NCI-H2029 treated with DMSO at 0.1 percent for 48 hours (cell line): ENCODE measurements at places on chromosomes 13 and 19.

DNA sequence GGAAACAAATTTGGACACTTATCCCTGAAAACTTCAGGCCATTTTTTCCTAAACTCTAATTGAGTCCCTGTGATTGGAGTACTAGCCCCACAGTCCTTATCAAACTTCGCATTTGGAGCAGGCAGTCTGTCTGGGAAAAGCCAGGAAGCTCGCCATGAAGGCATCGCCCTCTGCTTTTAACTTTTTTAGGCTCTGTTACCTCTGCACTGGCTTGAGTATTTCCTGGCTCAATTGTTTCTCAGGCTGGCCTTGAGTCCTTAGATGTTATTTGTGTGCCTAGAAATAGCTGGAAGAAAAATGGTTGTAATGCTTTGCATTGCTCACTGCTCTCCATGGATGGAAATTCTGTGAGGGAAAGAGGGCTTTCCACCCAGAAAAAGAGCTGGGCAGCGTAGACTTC lies 24.2 kb downstream of the ACTN4 start:
- no peak for DNase-seq

GRCh38 chr13:49635599-49636433 lies 7.5 kb downstream of the ARL11 start:
- no peak for DNase-seq

GRCh38 chr19:47266401-47266941 lies 8.2 kb upstream of the INAFM1 start:
- no peak for DNase-seq

GRCh38 chr13:96684469-96684868 lies 309.8 kb downstream of the OXGR1 start:
- no peak for DNase-seq

GRCh38 chr13:114088863-114089262 lies 43.6 kb downstream of the RASA3 start:
- no peak for DNase-seq

- no peak for DNase-seq
These were observed 4.7 kb upstream of the FLT1 start for GRCh38 chr13:28499609-28500008.

DNA sequence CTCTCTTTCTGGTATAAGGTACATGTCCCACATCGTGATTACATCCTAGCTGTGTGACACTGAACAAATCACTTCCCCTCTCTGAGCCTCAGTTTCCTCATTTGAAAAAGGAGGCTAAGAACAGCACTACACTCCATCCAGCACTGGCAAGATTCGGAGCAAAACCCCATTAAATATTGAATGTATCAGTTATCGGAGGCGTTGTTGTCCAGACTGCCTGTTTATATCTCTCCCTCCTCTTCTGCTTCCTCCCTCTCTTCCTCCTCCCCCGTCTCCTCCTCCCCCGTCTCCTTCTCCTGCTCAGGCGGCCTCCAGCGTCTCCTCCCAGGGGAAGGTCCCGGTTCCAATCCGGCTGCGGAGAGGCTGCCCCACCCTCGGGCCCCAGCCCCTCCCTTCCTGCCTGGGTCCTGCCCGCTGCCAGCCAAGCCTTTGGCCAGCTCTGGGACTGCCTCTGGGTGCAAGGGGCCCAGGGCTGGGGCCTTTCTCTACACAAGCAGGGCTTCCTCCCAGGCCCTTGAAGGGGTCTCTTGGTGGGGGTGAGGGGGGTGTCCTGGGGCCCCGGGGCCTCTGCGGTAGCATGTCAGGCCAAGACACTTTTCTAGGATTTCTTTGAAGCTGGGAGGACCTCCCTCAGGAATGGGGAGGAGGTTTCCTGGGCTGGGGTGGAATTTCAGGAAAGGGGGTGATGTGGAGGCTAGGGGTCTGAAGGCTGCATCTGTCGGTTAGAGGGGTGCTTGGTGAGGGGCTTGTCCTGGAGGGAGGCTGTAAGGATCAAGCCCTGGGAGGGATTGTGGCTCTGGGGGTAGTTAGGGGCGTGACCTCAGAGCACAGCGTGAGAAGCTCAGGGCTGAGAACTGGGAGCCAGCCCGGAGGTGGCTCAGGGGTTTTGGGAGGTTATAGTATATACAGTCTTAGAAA lies 1.9 kb downstream of the RRAS start:
- DNase-seq = no peak

DNA sequence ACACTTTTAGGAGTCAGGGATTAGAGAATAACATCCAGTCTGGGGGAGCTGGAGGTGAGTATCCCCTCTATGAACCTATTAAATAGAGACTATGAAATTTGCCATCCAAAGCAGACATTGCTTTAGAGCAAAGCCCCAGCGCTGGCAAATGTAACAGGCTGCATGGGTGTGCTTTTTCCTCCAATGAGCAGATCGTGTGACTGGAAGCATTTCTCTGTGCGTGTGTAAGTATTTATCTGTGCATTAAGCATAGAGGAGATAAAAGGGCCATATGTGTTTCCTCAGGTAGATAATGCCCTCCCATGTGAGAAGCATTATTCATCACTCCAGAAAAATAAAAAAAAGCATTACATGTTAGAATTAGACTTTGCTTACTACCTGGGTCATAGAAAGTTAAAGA lies 924 bp downstream of the TNFSF13B start:
- no peak for DNase-seq

- DNase-seq = no peak
These were observed 12.7 kb upstream of the FREM2 start for GRCh38 chr13:38674208-38674607.

- DNase-seq = no peak
These were observed 16.4 kb downstream of the FREM2 start for GRCh38 chr13:38703255-38703654.

DNA sequence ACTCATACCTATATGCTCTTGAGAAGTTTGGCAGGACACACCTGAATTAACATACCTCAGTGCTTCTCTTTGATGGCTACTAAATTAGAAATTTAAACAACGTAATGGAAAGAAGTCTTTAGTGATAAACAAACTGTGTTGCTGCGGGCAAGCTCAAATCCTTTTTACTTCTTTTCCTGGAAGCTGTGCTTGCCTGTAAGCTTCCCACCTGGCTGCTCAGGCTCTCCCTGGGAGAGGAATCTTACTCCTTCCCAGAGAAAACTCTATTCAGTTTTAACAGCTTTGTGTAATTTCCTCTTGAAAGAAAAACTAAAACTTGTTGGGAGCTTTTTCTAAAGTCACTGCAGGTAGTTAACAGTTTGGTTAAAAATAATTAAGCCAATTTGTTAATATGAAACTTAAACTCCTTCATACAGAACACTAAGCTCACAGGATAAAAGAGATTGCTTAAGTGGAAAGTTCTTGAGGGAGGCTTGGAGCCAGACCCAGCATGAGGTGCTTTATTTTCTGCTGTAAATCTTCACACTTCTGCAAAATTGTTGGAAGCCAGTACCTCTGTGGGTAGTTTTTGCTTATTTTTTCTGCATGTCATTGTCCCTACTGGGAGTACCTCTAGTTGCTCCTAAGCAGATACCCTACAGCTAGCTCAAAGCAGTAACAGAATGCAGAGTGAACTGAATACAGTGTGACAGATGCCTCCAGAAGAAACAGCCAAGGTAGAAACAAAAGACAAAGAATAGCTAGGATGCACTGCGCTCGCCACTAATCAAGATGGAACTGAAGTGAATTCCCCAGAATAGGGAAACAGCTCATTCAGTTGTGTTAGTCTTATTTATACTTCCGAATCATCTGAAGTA lies 1253.0 kb downstream of the PCDH17 start:
- no peak for DNase-seq

DNA sequence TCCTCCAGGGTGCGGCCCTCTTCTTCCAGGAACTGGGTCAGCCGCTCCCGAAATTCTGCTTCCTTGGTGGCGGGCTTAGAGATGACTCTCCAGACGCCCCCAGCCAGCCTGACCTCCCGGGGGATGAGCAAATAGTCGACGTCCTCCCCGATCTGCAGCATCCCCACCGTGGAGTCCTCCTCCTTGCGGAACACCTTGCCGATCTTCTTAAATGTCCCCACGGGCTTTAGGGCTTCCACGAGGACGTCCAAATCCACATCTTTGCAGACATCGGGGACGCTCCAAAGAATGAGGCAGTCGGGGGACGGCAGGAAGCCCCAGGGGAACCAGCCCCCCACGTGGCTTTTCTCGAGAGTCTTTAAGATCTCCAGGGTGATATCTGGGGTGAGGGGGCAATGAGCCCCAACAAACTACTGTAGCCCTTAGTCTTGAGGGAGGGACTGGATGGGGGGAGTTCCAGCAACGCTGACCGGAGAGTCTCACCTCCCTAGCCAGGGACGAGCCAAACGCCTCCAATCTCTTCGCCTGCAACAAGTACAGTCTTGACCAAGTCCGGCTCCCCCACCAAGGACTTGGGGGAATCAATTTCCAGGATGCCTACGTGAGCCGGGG lies 608 bp downstream of the CCDC8 start:
- no peak for DNase-seq

GRCh38 chr13:30175166-30175565 lies 132.2 kb downstream of the KATNAL1 start:
- no peak for DNase-seq

DNA sequence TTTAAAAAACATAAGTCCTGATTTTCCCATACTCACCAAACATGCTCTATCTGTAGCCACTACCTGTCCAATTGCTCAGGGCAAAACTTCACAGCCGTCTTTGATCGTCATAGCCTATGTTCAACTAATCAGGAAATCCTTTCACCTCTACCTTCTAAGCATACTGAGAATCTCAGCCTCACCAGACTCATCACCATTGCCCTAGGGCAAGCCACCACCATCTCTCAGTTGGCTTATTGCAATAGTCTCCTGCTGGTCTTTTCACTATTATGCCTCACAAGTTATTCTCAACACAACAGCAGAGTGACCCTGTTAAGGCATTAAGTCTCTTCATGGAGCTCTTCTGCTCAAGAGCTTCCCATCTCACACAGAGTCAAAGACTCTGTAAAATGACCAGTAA lies 260.4 kb upstream of the MAB21L1 start:
- no peak for DNase-seq

GRCh38 chr13:106063591-106064313 lies 471.7 kb downstream of the EFNB2 start:
- no peak for DNase-seq

DNA sequence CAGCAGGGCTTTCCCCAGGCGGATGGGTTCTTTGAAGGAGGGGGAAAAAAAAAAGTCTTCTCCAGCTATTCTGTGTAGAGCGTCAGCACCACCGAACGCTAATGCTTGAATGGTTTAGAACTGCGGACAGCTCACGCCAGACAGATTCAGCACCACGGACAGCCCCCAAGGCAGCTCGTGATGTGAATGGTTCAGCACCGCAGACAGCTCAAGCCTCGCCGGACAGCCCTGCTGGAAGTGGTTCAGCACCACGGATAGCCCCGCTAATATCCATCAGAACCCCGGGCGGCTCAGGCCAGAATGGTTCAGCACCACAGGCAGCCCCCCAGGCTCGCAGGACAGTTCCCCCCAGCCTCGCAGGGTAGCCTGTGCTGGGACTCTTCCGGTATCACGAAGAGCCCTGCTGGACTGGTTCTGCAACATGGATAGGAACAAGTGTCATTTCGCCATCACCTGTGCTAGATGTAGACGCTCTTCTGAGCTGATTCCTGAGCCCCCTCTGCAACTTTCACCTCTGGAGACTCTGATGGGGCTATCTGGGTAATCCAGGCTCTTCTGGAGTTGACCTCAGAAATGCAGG lies 4.9 kb upstream of the SMIM17 start:
- no peak for DNase-seq

DNA sequence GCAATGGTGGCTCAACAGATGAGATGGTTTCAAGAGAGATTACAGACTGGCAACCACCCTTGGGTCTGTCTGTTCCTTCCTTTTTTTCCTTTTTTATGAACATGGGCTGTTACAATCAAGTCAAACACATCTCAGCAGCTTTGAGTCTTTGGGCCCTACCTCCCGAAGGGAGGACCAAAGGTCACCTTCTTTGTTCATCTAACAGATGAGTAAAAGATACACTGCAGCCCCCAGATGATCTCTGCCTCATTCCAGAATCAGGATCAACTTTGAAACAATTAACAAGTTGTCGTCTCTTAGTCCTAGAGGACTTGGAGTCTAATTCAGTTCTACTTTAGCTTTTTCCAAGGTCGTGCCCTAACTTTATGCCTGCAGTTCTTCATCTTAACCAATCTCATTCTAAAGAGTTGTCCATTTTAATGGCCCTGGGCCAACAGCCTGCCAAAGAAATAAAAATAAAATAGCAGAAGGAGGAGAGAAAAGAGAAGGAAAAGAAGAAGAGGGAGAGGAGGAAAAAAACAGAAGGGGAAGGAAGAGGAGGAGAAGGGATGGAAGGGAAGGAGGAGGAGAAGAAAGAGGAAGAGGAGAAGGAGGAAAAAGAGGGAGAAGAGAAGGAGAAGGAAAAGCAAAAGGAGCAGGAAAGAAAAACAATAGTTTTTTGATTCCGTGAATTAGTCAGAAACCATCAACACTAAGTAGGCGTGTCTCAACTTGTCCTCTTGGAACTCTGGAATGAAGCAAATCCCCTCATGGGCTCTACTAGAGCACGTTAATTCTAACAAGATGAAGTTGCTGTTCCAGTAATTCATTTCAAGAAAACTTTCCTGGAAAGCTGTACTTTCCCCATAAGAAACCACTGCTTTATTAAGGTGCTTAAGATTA lies 281.2 kb downstream of the FOXO1 start:
- no peak for DNase-seq

DNA sequence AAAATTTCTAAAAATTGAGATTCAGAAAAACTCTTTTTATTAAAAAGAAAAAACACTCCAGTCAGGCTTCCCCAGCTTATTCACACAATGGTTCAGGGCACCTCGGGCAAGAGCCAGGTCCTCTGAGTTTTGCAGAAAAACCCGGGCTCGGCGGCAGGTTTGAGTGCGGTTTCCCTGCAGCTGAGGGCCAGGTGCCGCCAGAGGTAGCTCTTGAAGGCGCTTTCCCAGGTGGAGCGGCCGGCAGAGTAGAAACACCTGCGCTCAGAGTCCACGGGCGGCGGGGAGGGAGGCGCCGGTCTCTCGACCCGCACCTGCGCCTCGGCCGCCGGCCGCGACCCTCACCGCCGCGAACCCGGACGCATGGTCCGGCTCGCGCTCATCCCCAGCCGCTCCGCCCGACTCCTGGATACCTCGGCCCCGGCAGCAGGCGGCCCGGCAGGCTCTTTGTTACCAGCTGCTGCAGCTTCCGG lies 444 bp downstream of the PROSER1 start:
- no peak for DNase-seq
